Neural crest cell (in vitro differentiated cells): ENCODE measurements at places on chromosomes 2 and 18.

DNA sequence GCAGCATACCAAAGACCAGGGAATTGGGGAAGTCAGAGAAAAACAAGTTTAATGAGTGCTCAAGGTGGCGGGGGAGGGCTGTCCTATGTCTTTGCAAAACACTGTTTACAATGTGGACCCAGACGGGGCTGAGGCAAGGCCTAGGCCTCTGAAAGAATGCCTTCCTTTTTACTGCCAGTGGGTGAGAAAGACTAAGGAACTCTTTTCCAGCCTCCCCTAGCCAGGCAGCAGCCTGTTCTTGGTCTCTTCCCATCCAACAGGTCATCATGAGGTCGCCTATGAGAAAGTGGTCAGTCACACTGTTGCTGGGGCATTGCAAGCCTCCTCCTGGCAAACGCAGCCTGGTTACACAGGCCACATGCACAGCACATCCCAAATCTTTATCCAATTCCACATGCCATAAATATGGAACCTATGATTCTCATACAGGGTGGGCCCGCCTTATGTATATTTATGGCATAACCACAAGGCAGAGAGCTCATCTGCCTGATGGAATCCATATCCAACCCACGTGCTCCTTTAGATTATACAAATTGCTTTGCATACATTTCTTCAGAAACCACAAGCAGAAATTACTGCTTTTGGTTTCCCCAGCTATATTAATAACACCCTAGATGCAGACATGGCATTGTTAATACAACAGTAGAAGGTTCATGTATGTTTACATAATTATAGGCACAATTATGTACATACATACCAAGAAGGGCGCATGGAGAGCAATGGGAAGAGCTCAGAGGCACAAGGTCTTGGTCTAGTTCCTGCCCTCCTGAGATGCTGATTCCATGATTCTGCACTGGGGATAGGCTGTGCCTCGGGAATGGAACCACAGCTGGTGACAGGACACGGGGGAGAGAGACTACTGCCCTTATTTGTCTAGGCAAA is 48.6 kb downstream of the NRP2 start:
- no peak for DNase-seq

- DNase-seq, result no peak
Observed at GRCh38 chr2:79359419-79359818, 153.4 kb upstream of the CTNNA2 start.

GRCh38 chr2:13334545-13334944 is 617.8 kb downstream of the TRIB2 start:
- no peak for DNase-seq

GRCh38 chr2:174135981-174136380 is 112.4 kb downstream of the OLA1 start:
- no peak for DNase-seq

DNA sequence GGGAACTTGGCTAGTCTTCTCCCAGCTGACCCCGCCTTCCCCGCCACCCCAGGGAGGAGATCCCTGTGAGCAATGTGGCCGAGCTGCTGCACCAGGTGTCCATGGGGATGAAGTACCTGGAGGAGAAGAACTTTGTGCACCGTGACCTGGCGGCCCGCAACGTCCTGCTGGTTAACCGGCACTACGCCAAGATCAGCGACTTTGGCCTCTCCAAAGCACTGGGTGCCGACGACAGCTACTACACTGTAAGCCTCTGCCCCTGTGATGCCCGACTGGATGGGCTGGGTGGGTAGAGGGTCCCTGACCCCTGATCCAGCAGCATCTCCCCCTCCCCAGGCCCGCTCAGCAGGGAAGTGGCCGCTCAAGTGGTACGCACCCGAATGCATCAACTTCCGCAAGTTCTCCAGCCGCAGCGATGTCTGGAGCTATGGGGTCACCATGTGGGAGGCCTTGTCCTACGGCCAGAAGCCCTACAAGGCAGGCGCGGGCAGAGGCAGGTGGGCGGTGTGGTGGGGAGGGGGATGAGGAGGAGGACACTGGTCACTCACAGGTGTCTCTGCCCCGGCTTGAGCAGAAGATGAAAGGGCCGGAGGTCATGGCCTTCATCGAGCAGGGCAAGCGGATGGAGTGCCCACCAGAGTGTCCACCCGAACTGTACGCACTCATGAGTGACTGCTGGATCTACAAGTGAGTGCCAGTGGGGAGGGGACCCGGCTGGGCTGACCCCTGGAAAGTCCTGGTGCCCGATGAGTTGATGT is 24.2 kb downstream of the ZAP70 start:
- DNase-seq, result no peak

- no peak for DNase-seq
Observed at GRCh38 chr2:144546933-144547332, 27.0 kb upstream of the ZEB2 start.

DNA sequence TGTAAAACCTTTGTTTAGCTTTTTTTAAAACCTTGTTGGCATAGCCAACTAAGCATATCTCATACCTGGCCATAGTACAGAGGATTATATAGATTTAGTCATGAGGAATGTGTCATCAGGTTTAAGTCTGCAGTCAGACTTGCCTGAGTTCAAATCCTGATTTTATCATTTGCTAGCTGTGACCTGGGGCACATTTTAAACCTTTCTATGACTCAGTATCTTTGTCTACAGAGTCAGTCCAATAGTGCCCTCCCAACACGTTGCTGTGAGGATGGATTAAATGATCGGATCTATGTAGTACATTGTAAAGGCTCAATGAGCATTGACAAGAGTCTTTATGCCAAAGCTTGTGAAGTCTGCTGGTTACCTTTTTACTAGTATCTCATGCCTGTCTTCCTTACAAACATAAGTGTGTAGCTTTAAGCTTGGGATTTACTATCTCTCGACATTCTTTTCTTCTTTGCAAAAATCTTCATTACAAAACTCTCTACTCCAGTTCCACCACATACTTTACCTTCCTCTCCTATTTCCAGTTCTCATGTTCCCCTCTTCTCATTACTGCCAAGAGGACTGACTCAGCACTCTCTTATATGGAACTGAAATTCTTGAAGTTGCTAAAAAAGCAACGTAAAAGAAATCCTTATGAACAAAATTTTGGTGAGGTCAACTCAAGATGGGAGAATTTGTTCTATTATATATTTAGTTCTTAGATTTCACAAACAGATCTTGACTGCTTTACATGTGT is 68.1 kb upstream of the RBMS1 start:
- DNase-seq, result no peak

DNA sequence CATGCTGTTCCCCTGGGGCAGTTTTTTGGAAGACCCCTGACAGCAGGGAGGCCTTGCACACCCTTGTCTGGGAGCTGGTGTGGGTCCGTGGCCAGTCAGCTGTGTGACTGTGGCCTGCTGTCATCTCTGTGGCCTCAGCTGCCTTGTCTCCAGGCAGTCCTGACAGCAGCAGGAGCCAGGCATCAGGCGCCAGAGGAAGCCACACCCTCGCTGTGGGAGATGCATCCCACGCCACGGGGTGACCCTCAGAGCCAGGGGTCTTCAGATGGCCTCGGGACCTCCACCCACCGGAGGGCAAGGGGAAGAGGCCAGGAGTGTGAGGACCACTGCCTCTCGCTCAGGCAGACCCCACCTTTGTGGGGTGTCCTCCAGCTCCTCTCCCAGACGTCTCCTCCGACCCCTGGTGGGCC is 5.0 kb downstream of the BOK start:
- DNase-seq, result no peak

- DNase-seq, result no peak
Observed at GRCh38 chr2:113741091-113741490, 15.4 kb downstream of the SLC35F5 start.

GRCh38 chr2:211860224-211860623 is 678.4 kb downstream of the ERBB4 start:
- DNase-seq, result no peak

DNA sequence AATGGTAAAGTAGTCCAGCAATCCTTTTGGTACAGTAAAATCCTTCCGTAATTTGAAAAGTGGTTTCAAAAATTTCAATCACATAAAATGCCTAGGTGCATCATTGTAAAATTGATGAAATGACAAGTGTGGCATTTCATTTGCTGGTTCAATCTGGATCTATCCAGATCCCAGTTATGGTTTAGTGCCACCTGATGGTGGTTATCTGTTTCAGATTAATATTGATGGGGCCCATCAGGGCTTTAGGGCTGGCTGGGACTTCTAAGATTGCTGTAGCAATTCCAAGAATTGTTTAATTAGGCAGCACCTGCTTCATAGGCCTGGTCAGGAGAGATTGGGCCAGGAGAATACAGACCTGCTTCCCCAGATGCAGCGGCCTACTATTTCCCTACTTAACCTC is 55.5 kb upstream of the PIK3C3 start:
- DNase-seq, result no peak

DNA sequence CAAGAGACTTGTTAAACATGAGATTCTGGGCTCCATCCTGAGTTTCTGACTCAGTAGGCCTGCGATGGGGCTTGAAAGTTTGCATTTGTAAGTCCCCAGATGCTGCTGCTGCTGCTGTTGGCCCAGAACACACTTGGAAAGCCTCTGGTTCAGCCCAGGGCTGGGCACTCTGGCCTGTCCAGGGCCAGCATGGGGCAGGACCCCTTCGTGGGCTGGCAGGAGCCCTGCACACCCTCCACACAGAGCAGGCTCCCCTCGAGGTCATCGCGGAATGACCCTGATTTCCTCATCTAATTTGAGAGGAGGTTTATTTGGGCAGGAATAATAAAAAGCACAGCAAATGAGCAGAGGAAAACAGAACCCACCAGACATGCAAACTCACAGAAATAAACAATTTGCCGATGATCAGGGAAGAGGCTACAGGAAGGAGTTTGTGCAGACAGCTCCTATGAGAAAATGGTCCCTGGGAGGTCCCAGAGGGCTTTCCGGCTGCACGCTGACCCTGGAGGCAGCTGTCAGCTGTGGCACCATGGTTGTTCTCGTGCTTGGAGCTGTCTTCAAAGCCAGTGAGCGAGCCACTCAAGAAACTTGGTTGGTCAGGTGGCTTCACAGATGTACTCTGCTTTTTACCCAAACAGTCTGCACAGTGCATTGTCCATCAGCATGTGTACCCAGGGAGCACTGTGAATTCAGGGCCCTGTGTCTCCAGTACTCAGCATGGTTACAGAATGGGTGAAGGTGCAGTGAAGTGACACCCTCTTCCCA is 119.3 kb downstream of the GLI2 start:
- DNase-seq, result no peak

DNA sequence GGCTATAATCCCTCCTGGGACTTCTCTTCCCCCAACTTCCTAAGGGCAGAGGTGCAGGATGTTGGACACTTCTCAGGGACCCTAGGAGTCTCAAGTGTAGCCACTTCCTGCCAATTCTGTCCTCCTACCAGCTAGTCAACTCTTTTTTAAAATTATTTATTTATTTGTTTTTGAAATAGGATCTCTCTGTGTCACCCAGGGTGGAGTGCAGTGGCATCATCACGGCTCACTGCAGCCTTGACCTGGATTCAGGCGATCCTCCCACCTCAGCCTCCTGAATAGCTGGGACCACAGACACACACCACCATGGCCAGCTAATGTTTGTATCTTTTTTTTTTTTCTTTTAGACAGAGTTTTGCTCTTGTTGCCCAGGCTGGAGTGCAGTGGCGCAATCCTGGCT is 11.5 kb downstream of the SFTPB start:
- DNase-seq, result no peak

DNA sequence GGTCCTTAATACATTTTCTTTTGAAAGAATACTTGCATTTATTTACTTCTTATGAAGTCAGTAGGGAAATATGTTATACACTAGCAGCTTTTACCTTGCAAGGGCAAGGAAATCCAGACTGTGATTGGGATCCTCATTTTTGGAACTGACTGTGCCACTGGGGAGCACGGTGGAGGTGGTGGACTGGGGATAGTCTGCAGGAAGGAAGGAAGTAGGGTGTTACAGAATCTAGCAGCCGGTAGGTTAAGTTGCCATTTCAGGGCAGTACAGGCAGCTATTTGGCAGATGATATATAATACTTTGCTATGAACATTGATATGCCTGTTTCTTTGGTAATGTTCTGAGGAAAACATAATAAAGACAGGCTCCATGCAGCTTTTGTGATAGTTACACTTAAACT is 238.3 kb downstream of the PHLPP1 start:
- no peak for DNase-seq

DNA sequence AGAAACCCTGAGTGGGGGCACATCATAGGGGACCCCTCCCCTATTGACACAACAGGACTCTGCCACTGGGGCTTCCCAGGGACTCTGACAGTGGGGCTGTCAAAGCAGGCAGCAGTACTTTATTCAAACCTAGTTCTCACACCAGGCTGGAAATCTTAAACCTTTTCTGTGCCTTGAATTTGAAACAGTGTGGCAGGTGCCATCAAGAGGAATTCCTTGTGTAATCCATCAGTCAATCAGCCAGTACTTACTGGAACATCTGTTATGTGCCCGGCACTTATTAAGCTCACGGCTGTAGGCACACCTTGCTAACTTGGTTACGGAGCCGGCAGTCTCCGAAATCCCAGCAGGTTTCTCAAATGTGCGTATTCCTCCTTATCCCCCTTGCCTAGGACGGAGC is 12.0 kb downstream of the GLI2 start:
- no peak for DNase-seq

DNA sequence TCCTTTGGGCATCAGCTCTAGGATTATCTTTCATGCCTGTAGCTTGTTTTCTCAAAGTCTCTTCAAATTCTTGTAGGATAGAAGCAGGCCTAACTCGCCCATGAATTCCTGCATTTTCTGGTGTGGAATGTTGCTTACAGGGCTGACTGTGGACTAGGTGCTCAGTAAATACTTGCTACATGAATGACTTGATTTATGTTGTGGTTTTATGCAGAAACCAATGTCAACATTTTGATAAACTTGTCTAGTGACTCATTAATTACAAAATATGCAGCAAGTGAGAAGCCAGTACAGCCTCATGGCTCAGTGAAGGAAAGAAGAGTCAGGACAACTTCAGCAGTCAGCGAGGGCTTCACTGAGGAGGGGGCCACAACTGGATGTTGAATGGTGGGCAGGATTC is 110.6 kb upstream of the SIX2 start:
- no peak for DNase-seq

- no peak for DNase-seq
Observed at GRCh38 chr2:13114391-13114790, 397.7 kb downstream of the TRIB2 start.

DNA sequence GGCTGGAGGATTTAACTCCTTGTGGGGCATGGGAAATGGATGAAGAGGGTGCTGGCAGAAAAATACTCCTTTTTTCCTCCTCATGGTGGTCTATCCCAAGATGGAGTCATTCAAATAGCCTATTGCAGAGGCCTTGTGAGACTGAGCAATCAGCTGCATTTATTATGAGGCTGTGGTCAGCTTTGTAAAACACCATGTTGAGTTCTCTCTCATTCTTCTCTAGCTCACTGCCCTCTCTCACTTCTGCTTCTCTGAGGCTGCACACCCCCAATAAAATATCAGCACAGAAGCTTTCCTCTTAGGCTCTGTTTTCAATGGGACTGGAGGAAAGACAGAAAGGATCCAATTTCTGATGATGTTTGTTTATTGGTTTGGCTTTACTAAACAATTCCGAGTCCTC is 467.1 kb downstream of the ADCYAP1 start:
- no peak for DNase-seq

GRCh38 chr2:180071797-180072196 is 64.7 kb upstream of the CWC22 start:
- no peak for DNase-seq

DNA sequence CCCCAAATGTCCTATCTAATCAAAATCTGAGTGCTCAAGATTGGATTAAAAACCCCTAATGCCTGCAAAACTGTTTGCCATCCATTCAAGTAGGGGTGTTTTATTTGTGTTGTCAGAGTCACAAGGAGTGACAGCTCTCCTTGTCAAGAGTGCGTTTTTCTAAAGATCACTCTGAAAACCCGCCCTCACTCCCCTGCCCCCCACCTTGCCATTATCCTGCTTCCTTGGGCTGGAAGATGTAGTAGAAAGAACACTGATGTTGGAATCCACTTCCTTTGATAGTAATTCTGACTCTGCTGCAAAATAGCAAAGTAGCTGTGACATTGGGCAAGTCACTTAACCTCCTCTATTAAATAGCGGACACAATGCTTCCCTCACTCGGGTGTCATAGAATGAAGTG is 155.6 kb downstream of the TSN start:
- no peak for DNase-seq
